ENCODE measurements at places on chromosomes 5 and 9.
A peak's percentile ranks its signal among the peaks of the same experiment; 100 is the strongest.

GRCh38 chr9:122261469-122261881 lies 3.2 kb downstream of the RBM18 start:
- peak; percentile 72 for DNase-seq

DNA sequence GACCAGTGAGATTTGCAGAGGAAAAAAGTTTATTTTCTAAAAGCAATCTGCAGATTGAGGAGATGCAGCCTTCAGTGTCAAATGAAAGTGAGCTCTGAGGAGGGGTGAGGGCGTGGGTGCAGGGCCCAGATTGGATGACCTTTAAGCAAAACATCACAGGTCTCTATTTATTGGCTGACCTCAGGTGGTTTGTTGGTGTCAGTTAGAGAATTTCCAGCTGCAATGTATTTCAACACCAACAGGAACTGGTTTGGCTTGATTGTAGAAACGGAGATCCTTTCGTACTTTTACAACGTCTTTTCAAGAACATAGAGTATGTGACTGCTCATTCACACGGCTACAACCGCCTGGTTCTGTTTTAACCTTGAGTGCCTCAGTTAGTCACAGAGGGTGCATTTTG lies 1069.1 kb downstream of the EFNA5 start:
- no peak for DNase-seq

GRCh38 chr9:79600466-79600865 lies 28.7 kb downstream of the TLE4 start:
- DNase-seq, result no peak

- no peak for DNase-seq
Measured at GRCh38 chr9:83413367-83413766, 124.8 kb downstream of the FRMD3 start.

DNA sequence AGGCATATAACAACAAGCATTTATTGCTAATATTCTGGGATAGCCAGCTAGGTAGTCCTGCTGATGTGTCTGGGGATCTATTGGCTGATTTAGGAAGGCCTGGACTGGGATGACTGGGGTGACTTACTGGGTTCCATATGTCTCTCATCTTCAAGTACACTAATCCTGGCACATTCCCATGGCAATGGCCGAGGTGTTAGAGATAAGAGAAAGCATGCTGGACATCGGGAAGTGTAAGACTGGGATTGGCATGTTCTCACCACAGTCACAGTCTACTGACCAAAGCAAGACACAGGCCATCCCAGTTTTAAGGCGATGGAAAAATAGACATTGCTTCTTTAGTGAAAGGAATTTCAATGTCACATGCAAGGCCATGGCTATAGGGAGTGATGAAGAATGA lies 29.7 kb downstream of the F2R start:
- DNase-seq, result no peak

DNA sequence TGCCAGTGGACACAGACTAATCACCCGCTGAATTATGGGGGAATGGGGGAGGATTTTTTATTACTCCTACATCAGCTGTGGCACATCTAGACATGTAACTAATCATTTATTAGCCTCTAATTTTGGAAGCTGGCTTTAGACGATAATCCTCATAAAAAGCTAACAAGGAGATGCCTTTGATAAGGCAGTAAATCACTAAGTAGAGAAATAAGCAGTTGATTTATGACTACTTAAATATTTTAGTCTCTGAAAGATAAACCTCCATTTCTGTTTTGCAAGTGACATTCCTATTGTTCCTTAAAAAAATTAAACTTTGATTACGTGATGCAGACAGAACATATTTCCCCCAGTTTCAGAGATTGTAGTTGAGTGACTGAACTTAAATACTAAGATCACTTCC lies 206.4 kb upstream of the CDKN2B start:
- no peak for DNase-seq

DNA sequence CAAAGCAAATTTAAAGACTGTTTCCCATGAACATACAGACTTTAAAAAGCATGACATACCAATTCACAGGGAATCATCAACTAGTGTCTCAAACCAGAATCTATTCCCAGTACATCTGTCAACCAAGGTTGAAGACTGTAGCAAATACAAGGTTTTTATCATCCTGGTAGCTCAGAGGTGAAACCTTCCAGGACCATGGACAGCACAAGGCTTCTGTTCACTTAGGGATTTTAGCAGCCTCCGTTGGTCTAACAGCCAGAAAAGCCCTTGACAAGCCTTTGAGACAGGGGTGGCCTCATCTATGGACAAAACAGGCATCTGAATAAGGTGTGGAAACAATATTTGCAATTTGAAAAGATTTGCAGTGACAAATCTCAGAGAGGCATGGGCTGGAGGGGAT lies 119.0 kb downstream of the TRIM32 start:
- DNase-seq, result peak; percentile 4

DNA sequence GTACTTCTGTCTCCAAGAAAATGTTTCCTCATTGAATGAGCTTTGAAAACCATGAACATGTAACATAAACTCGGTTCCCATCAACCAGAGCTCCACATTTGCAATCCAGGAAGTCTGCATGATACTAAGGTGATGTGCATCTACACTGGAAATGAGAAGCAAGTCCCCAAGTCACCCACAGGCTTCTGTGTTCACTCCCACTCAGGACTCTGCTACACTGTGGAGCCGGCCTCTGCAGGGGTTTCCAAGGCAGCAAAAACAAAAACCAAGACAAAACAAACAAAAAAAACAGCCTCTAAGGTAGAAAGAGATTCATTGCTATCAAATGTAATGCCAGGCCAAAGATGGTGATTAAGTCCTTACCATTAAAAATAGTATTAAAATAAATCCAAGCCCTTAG lies 593.7 kb downstream of the IRX1 start:
- DNase-seq, result no peak

GRCh38 chr9:16043756-16044578 lies 491.1 kb downstream of the CCDC171 start:
- DNase-seq, result peak; percentile 41

GRCh38 chr5:170860818-170861666 lies 776 bp upstream of the RANBP17 start:
- no peak for DNase-seq

GRCh38 chr5:118311103-118311819 lies 677.1 kb downstream of the DTWD2 start:
- DNase-seq, result no peak

DNA sequence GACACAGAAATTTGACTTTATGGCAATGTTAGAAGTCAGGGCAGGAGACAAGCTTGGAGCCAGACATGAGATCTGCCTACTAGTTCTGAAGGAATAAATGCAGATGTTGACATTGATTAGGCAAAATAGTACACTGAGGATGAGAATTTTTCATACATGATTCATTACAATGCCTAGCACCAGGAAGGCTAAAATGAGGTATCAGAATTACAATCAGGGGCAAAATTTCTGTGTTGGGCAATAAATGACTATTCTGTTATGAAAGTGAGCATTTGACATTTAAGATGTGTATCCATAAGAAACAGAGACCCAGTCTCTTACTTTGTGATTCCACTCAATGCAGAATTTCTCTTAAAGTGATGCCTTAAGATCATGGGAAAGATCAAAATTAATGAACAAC lies 92.4 kb upstream of the CDH10 start:
- DNase-seq, result no peak

DNA sequence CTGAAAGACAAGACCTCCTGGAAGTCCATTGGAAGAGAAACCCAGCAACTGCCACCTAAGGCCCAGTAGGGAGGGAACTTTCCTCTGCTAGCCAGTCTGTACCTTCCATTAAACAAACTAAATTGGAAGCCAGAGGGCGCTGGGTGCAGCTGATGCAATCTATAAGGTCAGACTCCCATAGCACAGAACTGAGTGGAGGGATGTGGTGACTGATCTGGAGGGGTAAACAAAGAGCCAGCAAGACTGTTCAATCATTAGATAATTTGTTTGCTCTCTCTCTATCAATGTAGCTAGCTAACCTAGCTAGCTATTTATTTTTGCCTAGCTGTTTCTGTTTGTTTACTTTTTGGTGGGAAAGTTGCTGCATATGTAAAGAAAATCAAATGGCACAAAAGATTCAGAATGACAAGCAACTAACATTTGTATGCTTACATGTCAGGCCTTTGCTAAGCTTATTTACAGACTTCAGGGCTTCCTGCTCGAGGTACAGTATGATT lies 291.8 kb upstream of the DAB2 start:
- DNase-seq, result peak; percentile 68

- peak; percentile 82 for DNase-seq
Measured at GRCh38 chr9:120583958-120584369, 4.0 kb upstream of the CDK5RAP2 start.

- no peak for DNase-seq
Measured at GRCh38 chr5:62691946-62692345, 113.3 kb downstream of the LRRC70 start.

DNA sequence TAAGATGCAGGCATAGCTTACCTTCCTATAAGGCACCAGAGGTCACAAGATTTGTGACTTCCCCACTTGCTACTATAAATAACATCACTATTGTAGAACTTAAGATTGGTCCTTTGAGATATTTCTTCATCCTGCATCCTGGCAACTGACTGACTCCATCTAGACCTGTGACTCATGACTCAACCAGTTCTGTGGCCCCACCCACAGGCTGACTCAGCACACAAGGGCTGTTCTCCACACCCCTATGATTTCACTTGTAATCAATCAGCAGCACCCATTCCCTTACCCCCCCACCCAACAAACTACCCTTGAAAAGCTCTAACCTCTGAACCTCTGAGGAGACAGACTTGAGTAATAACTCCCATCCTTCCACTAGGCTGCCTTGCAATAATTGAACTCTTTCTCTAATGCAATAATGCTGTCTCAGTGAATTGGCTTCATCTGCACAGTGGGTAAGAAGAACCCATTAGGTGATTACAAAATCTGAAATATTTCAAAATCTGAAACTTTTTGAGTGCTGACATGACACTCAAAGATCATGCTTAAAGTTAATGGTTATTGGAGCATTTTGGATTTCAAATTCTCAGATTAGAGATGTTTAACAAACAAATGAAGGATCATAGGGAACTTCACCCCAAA lies 296.7 kb downstream of the ARL15 start:
- DNase-seq, result peak; percentile 97

DNA sequence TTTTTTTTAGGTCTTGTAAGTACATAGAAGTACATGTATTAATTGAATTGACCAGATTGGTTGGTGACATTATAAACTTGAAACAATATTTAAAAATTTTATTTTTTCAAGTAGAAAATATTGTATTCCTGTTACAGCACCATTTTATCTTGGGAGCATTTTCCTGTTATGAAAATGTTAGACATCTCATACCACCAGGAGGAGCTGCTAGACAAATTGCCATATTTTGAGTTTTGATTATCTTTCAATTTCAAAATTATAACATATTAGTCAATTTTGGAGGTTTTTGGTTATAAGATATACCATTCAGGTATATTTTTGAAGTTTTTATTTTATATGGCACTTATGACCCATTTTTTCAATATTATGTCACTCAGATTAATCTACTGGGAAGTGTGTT lies 84.4 kb downstream of the CNTLN start:
- DNase-seq, result peak; percentile 16

DNA sequence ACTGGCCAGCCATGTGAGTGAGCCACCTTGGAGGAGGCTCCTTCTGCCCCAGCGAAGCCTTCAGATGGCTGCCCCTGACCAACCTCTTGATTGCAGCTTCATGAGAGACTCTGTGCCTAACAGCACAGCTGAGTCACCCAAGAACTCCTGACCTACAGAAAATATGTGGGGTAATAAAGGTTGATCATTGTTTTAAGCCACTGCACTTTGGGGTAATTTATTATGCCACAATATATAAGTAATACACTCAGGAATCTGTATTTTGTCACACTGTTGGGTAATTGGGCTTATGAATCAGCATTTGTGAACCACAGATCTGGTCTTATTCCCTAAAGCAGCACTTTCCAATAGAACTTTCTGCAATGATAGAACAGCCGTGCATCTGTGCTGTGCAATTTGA lies 24.4 kb upstream of the VDAC1 start:
- DNase-seq, result peak; percentile 99

- peak; percentile 84 for DNase-seq
Measured at GRCh38 chr9:105157171-105157583, 87.3 kb upstream of the SLC44A1 start.

DNA sequence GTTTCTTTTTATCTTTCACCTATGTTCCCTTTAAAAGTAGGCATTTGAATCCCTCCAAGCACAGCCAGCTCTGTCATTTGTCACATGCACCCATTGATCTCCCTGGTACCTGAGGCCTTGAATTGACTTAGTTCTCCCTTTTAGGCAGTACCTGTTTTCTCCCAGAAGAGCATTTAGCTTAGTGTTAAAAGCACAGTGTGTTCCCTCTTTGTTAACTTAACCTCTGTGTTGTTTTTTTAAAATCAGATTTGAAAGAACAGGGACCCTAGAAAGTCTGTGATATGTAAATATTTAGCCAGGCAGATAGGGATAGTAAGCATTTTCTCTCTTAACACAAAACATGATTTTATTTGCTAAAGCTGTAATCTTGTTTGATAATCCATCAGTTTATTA lies 113.8 kb upstream of the SPATA31D4 start:
- DNase-seq, result no peak

GRCh38 chr9:18720691-18721090 lies 246.7 kb downstream of the ADAMTSL1 start:
- DNase-seq, result peak; percentile 62

DNA sequence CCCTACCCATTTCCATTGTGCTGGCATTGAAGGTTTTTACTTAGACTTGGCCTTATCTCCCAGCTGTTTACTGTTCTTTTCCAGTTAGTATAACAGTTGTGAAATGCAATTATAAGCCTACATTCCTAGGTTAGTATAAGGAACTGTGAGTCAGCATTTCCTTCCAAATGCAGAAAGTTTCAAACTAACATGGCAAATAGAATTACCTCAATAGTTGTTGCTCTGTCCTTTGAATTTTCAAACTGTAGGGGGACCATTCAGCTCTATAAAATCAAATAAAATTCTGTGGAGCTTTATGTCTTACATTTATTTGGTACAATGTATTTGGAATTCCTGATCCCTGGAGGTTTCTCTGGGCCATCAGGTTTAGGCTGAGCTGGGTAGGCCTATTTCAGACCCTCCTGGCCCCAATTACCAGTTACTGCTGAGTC lies 47.2 kb downstream of the ARHGEF28 start:
- peak; percentile 87 for DNase-seq

DNA sequence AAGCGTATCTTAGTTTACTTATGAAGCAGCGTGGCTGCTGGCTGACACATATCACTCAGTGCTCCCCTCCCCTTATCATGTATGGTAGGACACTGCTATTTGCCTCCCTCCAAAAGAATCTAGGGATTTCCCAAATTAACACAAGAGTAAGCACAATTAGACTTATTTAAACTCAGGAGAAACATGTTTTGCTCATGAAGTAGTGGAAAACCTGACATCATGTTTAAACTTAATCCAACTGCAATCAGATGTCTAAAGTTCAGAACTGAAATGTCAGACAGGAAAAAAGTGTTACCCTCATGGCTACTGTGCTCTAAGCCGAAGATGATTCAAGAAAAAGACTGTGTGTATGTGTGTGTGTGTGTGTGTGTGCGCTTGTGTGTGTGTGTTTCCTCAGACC lies 324.1 kb upstream of the TNC start:
- peak; percentile 32 for DNase-seq

- peak; percentile 29 for DNase-seq
Measured at GRCh38 chr9:33375841-33376321, 26.5 kb downstream of the AQP7 start.

GRCh38 chr5:96388176-96388575 lies 44.9 kb downstream of the PCSK1 start:
- peak; percentile 84 for DNase-seq
